ENCODE measurements at places on chromosomes 3 and 15. TPM values are rescaled to one million over a fixed set of nuclear protein-coding genes. Genes with fewer than 3 reads are reported as not detected.
A peak's percentile ranks its signal among the peaks of the same experiment; 100 is the strongest.

CCR5 gene
- total RNA-seq, result 2.2 TPM

GRCh38 chr15:91572110-91572509 lies 281.4 kb upstream of the SLCO3A1 start:
- no peak for DNase-seq
- no peaks in the 10 kb centered on the region for H3K4me1 ChIP-seq
- H3K27ac ChIP-seq, result no peak overlapping the region
- no peaks in the 10 kb centered on the region for H3K36me3 ChIP-seq
- no peaks in the 10 kb centered on the region for H3K27me3 ChIP-seq

DNA sequence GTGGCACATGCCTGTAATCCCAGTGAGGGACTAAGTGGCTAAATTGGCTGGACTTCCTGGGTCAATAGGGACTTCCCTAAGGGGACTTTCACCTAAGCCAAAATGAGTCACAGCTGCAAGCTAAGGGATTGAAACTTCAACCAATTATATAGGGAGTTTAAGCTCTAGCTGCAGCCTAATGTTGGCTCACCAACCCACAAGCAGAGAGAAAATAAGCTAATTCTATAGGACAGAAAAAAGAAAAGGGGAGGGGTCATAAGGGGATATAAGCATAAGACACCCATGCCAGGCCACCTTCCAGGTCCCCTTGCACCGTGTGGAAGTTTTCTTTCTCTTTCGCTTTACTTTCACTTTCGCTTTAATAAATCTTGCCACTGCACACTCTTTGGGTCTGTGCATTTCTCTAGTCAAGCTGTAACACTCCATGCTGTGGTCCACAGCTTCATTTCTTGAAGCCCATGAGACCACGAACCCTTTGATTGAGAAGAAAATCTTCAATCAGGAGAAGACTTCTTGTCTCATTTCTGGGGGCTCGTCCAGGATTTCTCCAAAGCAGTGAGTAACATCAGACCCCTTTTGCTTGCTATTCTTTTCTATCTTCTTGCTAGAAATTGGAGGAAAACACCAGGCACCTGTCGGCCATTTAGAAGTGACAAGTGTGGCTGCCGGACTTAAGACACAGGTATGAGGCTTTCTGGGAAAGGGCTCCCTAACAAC lies 192.3 kb downstream of the IGSF11 start:
- H3K27me3 ChIP-seq, result no peaks in the 10 kb centered on the region
- H3K27ac ChIP-seq, result no peak overlapping the region
- peak; percentile 19 for DNase-seq
- H3K36me3 ChIP-seq, result no peaks in the 10 kb centered on the region

AADACL2 gene
- not detected for total RNA-seq

- no peaks in the 10 kb centered on the region for H3K36me3 ChIP-seq
- DNase-seq, result no peak
- H3K4me3 ChIP-seq, result no peak overlapping the region
- no peaks in the 10 kb centered on the region for H3K4me1 ChIP-seq
- no peaks in the 10 kb centered on the region for H3K27me3 ChIP-seq
- H3K27ac ChIP-seq, result no peak overlapping the region
These were observed 135.5 kb upstream of the ZPLD1 start for GRCh38 chr3:102299125-102299877.
